ENCODE measurements at places on chromosomes 3 and 15.

DNA sequence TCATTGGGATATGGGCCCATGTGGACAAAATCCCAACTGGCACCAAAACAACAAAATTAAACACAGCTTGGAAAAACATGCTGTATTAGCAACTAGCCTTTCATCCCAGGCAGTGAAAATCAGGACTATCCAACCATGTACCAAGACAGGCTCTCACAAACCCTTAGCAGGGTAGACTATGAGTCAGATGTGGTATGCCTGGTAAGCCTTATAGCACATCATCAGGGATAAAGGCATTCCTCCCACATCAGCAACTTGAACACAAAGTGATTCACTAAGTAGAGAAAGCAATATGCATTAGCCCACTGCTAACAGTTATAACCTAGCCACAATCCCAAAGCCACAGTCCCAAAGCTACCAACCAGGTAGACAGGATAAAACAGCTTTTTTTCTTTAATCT is 8.0 kb downstream of the CEP152 start:
- DNase-seq, result no peak

DNA sequence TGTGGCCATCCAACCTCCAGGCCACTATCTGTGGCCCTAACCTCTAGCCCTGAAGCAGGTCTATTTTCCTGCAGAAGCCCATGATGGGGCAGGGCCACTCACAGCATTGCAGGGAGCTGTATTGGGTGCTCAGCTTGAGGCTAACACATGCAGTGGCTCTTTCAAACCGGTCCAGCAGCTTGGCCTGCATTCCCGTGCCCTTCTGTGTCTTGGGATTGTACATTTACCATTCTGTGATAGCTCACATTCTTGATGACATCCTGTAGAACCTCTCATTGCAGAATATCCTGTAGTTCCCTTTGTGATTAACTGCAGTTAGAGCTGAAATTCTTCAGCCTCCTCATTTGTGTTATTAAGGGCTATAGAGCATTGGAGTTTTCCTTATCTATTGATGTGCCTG is 60.8 kb upstream of the ANKRD34C start:
- DNase-seq, result no peak

GRCh38 chr3:88641033-88641604 is 466.3 kb upstream of the EPHA3 start:
- DNase-seq, result no peak

- no peak for DNase-seq
Measured at GRCh38 chr3:125219261-125219701, 6.7 kb upstream of the SLC12A8 start.

DNA sequence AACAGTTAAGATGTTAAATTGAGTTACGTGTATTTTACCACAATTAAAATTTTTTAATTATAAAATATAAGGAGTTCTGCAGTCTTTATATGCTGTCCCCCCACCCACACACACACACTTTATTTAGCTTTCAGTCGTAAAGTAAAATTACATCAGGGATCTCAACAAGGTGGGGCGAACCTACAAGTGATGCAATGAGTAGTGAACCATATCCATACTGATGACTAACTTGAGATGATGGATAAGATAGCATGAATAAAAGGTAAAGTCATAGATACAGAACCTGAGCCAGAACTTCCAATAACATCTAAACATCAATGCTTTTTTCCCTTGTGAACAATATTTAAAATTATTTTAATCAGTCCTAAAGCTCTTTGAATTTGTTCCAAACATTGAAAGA is 77.2 kb downstream of the VPS13C start:
- no peak for DNase-seq
